ENCODE measurements at places on chromosomes 4 and X.

DNA sequence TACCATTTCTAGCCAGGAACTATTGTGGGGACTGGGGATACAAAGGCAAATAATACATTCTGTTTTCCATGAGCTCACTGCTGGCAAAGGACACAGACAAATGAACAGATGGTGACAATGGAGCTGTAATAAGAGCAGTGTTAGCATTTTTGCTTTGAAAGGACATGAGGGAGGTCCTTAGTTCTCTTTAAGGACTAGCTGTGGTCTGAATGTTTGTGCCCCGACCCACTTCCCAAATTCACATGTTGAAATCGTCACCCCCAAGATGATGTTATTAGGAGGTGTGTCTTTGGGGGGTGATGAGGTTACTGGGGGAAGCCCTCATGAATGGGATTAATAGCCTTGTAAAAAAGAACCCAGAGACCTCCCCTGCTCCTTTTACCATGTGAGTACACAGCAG, 30.3 kb downstream of the CCNG2 start:
- DNase-seq = no peak

DNA sequence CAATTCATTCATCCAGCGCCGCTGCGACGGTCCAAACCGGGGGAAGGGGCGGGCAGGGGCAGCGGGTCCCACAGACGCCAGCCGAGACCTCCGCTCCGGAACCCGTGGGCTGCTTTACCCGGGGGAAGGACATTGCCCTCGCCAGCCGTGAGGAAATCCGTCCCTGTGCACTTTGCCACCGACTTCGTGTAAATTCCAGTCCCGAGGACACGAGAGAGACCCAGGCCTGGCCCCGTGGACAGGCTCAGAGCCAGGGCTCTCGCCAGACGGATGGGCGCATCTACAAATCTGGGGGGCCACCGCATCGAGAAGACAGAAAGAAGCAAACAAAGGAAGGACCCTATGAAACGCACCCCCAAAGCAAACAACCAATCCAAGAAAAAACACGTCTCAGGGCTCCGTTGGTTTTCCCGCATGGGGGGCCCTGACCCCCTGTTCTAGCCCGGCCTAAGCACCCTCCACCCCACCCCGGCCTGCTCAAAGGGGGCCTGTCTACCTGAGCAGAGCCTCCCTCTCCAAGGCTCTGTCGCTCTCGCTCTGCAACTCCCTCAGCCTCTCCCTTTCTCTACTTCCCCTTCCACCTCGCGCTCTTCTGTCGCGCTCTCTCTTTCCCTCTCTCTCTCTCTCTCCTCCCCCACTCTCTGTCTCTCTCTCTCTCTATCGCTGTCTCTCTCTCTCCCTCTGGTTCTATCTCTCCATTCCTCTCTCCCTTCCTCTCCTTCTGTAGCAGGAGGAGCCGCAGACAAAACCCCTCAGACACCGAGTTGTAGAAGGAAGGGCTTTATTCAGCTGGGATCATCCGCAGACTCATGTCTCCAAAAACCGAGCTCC, 11.3 kb downstream of the FRG2 start:
- no peak for DNase-seq

- no peak for DNase-seq
Observed at GRCh38 chrX:39398963-39399261, 597.7 kb downstream of the MID1IP1 start.

DNA sequence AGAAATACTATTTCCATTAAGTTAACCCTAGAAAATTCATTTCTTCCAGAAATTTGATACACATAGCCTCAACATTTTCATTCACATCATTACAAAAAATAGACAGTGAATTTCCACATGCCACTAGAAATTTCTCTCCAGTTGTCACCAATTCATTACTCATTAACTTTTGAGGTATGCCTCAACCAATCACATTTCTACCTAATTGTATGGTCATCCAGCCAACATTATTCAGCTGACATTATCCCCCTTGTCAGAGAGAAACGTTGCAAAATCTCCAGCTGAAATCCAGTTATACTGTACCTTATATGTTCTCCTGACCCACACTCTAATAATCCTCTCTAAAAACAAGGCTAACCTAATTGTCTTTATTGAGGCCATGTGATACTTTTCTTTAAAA, 24.8 kb downstream of the FRYL start:
- no peak for DNase-seq

DNA sequence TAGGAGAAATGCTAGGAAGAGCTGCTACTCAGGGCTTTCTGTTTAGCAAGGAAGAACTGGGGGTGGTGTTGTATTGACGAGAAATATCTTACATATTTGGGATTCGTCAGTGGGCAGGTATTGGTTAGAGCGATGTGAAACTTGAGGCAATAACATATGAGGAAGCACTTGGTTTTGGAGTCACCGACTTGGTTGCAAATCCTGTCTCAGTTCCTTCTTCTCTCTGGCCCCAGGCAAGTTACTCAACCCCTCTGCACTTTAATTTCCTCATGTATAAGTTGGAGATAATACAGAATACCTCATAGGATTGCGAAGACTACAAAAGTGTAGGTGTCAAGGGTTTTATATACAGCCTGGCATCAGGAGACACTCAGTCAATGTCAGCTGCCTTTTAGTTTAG, 34.1 kb downstream of the GPAT3 start:
- no peak for DNase-seq

- no peak for DNase-seq
Observed at GRCh38 chrX:2629316-2630007, 61.6 kb upstream of the CD99 start.
